ENCODE measurements at places on chromosomes 5 and 9. TPM values are rescaled to one million over a fixed set of nuclear protein-coding genes. Genes with fewer than 3 reads are reported as not detected.

DNA sequence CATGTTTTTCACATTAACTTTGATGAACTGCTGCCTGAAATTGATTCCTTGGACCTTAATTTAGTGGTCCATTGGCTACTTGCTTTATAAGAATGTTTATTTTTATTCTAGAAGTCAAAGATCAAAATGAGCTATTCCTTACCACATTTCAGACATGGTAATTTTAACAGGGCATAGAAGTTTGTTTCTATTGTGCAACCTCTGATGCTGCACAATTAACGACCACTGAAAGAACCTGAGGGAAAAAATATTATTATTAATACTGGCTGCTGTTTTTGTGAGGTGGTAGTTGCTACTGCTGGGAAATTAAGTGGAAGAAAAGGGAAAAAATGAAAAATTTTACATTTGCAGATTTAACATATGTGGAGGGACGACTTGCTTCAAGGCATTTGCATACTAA, 37.9 kb upstream of the RAB3C start:
- DNase-seq, result no peak

- no peak for DNase-seq
Measured at GRCh38 chr9:12875191-12875590, 100.4 kb downstream of the LURAP1L start.

DNA sequence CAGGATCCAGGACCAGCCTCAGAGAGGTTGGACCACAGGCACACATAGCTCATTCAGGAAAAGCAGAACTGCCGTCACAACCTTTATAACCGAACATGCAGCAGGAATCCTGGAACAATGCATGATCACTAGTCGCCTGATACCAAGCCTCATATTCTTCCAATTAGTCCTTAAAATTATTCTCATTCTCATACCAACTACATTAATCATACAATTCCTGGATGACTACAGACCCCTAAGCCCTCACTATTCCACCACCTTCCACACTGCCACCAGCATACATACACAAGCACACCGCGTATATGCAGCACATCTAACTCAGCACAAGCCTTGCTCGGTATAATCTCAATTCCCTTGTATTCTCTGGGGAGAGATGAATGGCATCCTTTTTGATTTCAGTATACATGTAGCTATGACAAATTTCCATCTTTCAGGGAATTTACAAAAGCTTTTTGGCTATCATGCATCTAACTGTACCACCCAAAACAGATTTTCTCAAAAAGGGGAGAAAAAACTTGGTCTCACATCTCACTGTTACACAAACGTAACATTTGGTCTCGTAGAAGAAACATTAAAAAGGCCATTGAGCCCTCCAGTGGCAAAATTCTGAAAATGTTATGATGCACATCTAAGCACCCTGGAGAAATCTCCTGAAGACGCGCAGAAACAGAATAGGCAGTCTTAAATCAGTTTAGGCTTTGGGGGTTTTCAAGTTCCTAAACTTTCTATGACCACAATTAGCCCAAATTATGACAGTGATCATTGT, 46.2 kb downstream of the MCTP1 start:
- no peak for DNase-seq

GRCh38 chr5:103260951-103261350, 2.4 kb downstream of the MACIR start:
- DNase-seq, result no peak

NUTM2G gene
- total RNA-seq, result not detected

DNA sequence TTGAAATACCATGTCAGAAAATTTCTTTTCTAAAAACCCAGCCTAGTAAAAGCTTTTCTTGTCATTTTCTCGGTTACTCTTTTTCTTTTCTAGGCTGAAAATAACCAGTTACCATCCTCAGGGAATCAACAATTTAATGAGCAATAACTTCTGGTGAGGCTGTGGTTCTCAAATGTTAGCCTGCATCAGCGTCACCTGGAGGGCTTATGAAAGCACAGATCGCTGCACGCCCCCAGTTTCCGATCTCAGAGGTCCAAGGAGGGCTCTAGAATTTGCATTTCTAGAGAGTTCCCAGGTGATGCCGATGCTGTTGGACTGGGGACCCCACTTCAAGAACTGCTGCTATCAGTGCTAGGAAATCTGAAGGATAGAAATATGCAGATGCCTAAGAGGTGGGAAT, 28.9 kb upstream of the TLE1 start:
- DNase-seq, result no peak

FOXI1 gene
- 0.69 TPM for total RNA-seq

DNA sequence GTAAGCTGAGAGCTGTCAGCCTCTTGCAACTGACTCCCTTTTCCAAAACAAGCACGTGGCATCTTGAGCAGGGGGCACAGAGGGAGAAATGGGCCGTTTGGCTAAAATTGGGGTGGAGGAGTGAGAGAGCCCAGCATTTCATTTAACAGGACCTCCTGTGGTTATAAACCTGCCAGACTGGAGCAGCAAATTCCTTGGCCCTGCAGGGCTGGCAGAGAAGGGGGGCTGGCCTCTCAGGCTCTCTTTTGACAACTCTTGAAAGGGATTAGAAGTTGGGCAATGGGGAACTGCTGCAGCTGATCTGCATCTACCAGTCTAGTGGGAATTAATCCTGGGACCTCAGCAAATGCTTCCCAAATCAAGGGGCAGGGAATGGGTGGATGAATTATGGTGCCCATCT, 7.2 kb upstream of the POU4F3 start:
- no peak for DNase-seq

OR1J2 gene
- total RNA-seq, result not detected

CAMK2A gene
- 5.0 TPM for total RNA-seq

DNA sequence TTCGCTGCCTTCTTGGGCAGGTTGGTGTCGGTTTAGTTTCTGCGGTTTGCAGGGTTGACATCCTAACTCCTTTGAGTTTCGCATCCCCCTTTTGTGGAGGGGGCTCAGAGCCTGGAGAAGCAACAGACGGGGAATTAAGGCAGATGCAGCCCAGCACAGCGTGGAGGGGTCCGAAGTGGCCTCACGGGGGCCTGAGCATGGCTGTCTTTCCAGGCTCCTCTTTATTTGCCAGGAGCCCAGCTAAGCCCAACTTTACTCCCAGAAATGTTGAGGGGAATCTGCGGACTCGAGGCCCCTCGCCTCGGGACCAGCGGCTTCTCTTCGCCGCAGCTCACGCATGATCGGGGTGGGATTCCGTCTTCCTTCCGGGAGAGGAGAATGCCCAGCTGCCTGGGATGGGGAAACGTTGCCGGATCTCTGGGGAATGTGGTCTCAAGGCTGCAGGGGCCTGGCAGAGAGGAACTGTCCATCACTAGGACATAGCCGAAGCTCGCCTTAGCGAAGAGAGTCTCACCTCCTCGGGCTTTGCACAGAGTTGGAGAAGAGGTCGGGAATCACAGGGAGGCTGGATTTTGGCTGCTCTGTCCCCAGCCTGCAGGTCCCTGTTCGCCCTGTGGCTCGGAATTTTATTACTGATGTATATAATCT, 1.3 kb downstream of the RAI14 start:
- DNase-seq, result no peak

DNA sequence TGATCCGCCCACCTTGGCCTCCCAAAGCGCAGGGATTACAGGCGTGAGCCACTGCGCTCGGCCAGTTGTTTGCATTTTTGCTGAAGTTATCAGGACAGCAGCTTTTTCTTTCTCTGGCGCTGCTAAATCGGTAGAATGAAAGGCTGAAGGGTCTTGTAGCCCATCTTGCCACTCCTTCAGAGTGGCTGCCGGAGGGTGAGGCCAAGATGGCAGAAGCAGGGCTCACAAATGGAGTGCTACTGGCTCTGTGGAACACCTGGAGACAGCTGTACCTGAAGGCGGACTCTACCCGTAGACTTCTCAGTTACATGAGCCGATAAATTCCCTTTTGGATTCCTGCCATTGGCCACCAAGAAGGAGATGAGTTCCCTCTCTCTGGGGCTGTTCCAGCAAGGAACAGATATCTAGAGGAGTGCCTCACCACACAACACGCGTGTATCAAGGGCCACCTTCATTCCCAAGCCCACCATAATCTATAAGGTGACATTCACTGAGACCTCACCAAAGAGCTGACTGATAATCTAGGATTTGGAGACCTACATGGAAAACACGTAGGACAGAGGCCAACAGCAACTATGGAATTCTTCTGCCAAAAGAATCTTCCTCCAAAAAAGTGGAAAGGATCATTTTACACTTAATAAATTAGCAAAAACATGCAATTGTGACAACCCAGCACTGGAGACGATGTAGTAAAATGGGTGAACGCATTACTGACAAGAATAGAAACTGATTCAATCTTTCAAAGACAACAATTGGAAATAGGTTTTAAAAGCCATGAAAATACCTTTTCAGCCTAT, 21.8 kb downstream of the STK10 start:
- DNase-seq, result no peak

DNA sequence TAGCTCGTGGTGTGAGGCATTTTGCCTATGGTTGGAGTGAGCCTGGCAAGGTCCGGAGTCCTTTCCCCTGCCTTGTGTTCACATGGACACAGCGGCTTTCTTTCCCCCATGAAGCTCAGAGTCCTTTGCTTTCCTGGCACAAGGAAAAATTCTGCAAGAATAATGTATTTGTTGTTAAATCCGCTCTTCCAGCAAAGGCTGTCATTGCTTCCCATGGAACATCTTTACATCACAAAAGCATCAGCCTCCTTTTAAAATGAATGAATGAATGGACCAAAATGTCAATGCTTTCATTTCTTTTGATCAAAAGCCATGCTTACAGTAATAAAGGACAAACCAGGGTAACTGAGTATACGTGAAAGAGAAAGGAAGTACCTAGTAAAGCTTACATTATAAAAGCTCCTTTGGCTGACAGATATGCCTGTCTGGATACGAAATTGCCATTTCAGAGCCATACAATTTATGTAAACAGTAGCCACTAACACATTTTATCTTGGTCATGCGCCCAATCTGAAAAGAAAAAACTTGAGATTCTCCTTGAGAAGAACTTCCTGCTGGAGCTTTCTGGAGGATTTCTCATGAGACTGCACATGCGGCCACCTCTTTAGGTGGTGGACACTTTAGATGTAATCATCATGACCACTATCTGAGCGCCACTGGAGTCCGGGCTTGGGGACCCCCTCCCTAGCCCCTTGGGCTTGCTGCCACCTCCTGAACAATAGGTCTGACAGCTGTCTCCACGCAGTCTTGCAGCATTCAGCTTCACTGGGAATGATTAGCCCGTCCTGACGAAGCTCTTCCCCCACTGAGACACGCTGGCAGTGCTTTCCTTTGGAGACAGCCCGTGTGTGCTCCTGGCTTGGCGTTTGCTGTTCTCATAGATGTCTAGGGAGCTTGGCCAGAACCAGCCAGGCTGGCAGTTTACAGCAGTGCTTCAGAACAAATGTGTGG, 355.9 kb downstream of the ADAMTS6 start:
- DNase-seq, result no peak

- no peak for DNase-seq
Measured at GRCh38 chr9:104769655-104770054, 5.7 kb downstream of the NIPSNAP3B start.

NDUFS4 gene
- total RNA-seq, result 60.7 TPM

SLC6A18 gene
- total RNA-seq, result not detected
